Activated CD8-positive, alpha-beta memory T cell treated with anti-CD3 and anti-CD28 coated beads for 4 hours (primary cell): ENCODE measurements at places on chromosomes 5 and 9.

GRCh38 chr9:2248768-2249265 lies 233.7 kb downstream of the SMARCA2 start:
- DNase-seq = no peak

DNA sequence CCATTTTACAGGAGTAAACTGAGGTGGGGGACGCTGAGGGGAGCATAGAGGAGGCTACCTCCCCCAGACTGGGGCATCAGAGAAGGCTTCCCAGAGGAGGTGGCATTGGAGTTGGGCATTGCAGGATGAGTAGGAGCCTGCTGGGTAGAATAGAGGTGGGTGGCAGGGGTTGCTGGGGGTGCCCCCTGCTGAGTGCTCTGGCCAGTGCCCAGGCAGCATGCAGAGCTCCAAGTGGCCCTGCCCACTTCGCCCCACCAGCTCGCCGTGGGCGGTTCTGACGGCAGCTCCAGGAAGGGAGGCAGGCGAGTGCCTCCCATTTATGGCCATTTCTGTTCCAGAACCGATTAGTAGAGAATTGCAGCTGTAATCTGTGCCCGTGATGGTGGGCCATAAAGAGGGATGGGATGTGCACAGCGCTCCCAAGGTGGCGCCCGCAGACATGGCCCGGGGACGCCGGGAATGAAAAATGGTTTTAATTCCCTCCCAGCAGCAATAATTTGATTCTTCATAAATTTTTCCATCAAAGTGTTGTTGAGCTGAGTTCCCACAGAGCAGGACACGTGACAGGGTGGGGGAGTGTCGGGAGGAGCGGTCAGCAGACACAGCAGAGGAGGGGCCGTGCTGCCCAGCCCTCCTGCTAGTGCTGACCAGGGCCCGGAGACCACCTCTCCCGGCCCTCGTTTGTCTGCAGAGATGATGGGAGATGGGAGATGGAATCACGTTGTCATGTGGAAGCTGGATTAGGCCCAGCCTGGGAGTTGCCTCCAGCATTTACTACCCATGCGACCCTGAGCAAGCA lies 75.5 kb downstream of the LMX1B start:
- DNase-seq = no peak

DNA sequence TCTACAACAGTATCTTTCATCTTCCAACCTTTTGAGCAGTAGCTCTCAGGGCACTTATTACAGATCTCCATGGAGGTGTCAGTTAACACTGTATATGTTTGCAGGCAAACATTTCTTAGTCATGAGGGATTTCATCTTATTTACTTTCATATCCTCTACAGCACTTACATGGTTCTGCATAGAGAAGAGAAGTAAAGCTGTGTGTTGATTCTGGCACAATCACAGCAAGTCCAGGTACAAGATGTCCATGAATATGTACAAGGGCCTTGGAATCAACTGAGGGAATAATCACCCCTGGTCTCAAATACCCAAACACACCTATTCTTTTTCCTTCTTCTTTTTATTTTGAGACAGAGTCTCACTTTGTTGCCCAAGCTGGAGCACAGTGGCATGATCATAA lies 142.0 kb upstream of the TRPM3 start:
- DNase-seq = no peak

DNA sequence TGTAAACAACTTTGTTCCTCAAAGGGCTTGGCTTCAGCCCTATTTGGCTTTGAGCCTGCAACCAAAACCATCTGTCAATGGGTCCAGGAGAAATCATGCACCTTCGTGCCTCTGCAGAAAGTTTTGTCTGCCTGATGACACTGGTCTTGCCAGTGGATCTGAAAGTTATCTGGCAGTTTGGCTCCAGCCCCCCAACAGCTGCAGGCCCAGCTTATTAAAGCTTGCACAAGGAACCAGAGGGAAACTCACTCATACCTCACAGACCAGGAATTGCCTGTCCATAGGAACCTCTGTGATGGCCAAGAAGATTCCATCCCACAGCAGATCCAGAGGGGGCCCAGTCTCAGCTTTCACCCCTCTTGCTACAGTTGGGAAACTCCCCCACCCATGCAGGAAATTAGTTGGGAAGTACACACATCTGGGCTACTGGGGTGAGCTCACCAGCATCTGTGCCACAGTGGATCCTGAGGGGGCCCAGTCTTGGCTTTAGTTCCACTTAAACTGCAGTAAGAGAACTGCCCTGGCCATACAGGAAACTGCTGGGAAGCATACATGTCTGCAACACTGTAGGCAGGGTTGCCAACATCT lies 265.5 kb downstream of the GRIA1 start:
- DNase-seq = no peak

- DNase-seq = no peak
Measured at GRCh38 chr5:140153255-140153654, 21.7 kb upstream of the CYSTM1 start.

GRCh38 chr9:98869866-98870265 lies 62.4 kb downstream of the GALNT12 start:
- no peak for DNase-seq

DNA sequence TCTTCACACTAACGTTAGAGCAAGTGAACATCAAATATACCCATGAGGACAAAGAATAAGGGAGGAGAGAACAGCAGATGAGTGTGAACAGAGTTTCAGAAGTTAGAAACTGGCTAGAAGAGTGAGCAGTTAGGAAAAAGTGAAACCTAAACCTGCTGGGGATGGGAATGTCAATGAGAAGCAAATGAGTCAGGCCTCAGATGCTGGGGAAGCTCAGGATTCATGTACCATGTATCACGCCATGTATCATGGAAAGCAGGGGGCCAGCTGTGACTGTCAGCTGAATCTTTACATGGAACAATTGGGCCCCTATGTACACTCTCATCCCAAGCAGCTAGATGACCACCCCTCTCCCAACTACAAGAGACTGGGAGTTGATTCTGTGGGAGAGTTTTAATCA lies 16.2 kb downstream of the GDF9 start:
- DNase-seq = no peak

DNA sequence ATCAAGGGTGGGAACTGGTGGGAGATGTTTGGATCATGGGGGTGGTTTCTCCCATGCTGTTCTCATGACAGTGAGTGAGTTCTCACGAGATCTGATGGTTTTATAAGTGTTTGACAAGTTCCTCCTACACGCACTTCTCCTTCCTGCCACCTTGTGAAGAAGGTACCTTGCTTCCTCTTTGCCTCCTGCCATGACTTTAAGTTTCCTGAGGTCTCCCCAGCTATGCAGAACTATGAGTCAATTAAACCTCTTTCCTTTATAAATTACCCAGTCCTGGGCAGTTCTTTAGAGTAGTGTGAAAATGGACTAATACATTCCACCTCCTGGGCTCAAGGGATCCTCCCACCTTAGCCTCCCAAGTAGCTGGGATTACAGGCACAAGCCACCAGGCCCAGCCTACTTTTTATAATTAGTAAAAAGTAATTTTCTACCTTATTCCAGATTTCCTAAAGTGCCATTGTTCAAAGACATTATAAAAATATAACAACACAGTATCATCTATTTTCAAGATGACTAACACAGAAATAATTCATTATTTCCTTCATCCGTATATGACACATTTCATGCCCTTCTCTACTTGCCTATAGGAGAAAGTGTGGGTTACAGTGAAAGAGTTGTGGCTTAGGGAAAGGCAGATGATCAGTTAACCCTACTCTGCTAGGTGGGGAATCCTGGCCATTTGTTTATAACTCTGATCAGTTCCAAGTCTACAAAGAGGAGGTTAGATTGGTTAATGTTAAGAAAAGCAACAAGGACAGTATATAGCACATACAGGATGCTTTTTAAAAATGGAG lies 99.9 kb downstream of the TTC39B start:
- DNase-seq = no peak

DNA sequence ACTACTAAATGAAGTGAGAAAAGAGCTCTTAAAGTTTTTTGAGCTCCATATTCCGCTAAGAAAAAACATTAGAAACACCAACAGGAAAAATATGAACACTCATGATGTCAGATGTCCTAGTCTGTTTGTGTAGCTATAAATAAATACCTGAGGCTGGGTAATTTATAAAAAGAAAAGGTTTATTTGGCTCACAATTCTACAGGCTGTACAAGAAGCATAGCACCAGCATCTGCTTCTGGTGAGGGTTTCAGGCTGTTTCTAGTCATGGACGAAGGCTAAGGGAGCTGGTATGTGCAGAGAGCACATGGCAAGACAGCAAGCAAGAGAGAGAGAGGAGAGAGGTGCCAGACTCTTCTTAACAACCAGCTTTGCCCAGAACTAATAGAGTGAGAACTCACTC lies 186.2 kb downstream of the PLK2 start:
- no peak for DNase-seq

- DNase-seq = no peak
Measured at GRCh38 chr5:67163231-67163756, 33.3 kb downstream of the CD180 start.

DNA sequence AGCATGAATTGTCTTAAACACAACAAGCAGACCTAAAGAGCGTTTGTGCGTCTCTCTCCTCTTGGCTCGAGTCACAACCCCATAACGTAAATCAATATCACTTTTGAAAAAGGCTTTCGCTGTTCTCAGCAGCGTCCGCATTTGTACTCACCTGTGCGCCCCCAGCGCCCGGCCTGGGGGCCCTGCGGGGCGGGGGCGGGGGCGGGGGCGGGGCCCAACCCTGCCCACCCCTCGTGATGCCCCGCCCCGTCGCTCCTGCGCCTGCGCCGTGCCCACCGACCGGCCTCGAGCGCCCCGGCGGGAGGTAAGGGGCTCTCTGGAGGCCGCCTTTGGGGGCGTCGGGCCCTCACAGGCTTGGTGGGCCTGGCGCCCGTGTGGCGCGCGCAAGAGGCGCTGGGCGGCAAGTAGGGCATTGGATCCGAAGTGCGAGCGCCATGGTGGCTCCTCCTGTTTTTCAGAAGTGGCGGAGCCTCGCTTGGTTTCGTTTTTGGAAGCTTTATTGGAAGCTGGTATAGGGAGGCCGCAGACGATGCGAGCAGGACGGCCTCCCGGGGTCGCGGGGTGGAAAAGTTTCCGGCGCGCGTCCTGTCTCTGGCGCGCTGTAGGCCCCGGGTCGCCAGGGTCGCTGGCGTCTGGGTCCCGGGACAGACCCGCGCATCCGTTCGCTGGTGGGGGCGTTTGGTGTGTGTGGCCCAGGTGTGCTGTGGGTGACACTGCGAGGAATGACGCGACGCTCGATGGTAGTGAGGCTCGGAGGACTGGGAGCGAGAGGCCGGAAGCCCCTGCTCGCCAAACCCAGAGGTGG lies at the start of gene STX17:
Gene STX17 (plus strand): TSS at position 252 of the 805 bp plus-strand sequence. CDS start 8,586 bp downstream, outside the sequence.
- DNase-seq = peak; percentile 68

DNA sequence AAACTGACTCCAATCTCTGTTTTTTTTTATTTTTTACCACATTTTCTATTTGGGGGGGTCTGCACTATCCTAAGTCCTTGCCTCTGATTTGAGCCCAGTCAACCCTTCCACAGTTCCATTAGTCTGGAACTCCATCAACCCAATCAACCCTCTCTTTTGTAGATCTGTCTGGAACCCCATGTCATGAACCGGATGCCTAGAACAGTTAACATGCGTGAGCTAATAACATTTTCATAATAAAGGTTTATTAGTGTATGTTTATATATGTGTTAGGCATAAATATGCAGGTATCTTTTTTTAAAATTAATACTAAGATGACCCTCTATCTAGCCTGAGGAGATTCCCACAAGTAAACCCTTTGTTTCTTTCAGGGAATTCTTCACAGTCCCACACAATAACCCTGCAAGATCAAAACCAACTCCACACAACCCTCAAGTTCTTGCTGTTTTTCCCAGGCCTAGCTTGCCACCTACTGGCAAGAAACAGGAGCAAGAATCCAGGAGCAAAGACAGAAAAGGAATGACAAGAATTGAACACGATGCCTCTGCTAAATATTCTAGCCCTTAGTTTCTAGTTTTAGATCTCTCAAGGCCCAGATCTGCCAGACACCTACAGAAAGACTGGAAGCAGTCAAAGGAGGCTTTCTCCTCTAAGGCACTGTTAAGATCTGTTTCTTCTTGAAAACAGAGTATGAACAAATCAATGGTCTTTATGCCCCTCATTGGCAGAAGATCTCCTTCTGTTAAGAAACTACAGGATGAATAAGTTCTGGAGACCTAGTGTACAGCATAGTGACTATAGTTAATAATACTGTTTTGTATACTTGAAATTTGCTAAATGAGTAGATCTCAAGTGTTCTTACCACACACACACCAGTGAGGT lies 100.4 kb downstream of the TRIM36 start:
- DNase-seq = no peak

DNA sequence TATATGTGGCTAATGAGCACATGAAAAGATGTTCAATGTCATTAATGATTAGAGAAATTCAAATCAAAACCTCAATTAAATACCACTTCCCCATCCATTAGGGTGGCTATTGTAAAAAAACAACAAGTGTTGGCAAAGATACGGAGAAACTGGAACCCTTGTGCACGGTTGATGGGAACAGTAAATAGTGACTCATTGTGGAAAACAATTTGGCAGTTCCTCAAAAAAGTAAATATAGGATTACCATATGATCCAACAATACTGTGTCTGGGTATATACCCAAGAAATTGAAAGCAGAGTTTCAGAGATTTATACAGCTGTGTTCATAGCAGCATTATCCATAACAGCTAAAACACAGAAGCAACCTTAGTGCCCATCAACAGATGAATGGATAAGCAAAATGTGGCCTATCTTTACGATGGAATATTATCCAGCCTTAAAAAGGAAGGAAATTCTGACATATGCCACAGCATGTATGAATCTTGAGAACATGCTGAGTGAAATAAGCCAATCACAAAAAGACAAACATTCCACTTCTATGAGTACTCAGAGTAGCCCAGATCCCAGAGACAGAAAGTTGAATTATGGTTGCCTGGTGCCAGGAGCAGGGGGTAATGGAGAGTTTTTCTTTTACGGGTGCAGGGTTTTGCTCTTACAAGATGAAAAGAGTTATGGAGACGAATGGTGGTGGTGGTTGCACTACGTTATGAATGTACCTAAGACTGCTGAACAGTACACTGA lies 41.4 kb upstream of the LRRC14B start:
- no peak for DNase-seq

GRCh38 chr9:134025606-134026541 lies 593 bp downstream of the BRD3OS start:
- DNase-seq = peak; percentile 6

GRCh38 chr5:137461391-137462264 lies 37.5 kb downstream of the SPOCK1 start:
- no peak for DNase-seq

DNA sequence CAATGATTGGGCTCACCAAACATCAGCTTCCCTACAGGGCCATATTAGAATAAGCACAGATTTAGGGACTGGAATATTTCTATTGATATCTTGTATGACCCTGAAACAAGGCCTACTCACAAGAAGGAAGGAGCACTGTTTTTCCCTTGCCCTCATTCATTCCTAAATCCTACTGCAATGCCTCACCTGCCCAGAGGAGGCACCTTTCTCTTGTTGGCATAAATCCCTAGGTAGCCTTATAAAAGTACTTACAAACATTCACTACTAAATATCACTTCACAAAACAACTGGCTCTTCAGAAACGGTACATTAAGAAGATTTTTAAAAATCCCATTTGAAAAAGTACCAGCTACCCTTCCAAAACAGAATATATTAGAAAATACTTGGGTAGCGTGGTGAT lies 449.4 kb downstream of the CDH18 start:
- no peak for DNase-seq

DNA sequence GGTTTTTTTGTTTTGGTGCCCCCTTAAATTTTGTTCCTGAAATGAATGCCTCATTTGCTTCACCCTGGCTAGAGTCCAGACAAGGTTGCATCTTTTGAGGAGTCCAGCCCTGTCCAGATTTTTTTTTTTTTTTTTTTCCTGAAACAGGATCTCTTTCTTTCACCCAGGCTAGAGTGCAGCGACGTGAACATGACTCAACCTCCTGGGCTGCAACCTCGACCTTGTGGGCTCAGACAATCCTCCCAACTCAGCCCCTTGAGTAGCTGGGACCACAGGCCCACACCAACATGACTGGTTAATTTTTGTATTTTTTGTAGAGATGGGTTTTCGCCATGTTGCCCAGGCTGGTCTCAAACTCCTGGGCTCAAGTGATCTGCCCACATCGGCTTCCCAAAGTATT lies 469.0 kb upstream of the BRINP1 start:
- no peak for DNase-seq
